ENCODE measurements at places on chromosomes 2 and 18.

DNA sequence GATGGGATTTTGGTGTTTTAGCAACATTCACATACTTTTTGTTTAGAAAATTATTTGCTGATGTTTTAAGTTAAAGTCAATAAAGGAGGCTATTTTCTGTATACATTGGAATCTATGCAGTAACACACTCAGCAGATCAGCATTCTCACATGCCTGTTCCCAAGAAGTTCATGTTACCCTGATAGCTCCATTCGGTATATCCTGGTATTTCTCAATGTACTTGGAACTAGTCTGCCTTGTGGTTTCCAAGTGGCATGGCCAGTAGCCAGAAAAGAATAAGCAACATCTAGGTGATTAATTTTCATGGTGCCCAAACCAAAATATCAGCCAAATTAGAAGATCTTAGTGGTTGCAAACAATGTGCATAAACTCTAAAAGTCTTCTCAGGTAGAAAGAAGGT is 5.2 kb upstream of the NCAPH start:
- DNase-seq: no peak

DNA sequence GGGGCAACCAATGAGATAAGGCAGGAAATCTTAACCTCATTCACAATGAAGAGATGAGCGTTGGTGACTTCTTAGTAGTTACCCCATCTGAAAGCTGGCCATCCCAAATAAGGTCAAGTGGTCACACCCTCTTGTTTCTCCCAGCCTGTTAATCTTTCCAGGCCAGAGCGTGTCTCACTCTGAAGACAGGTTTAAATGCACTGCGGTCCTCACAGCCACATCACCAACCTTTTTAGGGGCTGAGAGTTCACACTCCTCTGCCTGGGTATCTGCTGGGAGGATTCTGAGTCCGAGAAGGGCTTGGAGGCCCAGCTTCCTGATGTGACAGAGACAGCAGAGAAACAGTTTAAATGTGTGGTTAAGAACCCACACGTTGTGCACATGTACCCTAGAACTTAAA is 13.3 kb upstream of the CNGA3 start:
- DNase-seq: no peak

DNA sequence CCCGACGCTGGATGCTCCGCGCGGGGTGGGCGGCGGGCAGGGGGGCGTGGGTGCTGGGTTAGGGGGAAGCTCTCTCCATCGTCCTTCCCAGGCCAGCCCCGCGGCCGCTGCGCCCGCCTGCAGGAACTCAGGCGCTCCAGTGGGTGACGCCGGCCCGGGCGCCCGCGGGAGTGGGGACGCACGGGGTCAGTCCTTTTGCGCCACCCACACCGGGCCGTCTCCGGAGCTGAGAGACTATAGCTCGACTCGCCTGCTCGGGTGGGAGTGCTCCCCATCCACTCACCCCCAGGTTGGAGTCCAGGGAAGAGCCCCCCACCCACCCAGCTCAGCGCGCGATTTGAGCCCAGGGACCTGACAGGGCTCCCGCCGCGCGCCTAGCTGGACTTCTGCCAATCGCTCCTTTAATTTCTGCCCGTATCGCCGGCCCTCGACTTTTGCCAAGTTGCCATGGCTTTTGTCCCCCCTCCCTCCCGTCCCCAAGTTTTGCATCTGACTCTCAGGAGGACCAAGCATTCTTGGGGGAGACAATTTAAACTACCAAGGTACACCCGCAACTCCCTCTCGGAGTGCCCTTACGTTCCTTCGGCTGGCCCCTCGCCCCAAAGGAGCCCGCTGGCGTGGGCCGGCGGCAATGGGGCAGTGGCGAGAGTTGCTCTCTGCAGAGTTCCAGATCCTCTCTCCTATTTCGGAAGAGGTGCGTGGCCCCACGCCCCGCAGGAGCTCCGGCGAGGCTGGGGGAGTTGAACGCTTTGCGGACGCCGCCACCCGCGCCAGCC is 205.8 kb upstream of the SMAD2 start:
- DNase-seq: no peak

DNA sequence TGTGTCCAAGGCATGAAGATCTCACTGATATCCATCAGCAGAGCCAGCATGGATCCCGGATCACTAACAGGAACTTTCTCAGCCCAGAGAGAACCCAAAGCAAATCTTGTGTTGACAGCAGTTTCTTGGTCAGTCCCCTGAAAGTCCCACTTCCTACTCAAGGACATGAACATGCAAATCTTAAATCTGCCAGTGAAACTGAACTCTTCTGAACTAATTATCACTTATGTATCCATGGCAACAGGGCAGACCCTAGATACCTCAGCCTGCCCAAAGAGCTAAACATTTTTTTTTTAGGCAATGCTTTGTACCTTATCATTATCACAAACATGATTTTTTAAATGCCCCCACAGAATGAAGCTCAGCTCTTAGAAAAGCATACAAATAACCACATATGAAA is 127.8 kb upstream of the DDX18 start:
- DNase-seq: no peak

GRCh38 chr2:239789711-239790110 is 235.4 kb downstream of the NDUFA10 start:
- DNase-seq: no peak

DNA sequence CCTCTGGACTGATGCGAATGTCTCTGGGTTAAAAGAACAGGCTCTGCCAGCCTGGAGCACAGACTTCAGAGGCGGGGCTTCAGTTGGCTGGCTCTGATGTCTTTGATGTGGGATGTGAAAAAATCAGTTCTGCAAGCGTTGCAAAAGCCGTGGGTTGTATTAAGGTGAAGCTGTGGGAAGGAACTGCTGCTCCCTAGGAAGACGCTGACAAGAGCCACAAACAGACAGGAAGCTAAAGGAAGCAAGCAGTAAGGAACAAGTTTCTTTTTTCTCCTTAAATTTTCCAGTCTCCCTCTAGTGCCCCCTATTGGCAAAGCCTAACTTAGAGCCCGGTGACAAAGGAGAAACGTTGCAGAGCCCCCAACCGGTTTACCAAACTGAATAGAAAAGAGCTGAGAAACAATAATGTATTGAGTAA is 239.0 kb downstream of the CCDC178 start:
- DNase-seq: peak; percentile 48

- DNase-seq: peak; percentile 69
Observed at GRCh38 chr2:160407393-160408172, 86.0 kb downstream of the RBMS1 start.

DNA sequence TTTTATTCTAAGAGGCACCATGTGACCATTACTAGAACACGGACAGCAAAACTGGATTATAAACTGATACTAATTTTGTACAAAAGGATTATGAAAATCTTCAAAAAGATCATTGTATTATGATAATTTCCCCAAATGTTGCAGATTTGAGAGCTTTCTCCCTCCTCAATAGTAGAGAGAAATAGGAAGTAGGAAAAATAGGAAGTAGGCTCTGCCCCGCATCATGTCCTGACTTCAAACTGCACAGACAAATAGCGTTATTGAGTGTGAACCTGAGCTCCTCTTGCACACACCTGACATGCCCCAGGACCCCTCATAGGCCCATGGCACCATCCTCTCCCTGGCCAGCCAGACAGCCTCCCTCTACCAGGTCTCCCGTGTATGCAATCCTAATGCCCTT is 25.4 kb downstream of the CHRNA1 start:
- no peak for DNase-seq

DNA sequence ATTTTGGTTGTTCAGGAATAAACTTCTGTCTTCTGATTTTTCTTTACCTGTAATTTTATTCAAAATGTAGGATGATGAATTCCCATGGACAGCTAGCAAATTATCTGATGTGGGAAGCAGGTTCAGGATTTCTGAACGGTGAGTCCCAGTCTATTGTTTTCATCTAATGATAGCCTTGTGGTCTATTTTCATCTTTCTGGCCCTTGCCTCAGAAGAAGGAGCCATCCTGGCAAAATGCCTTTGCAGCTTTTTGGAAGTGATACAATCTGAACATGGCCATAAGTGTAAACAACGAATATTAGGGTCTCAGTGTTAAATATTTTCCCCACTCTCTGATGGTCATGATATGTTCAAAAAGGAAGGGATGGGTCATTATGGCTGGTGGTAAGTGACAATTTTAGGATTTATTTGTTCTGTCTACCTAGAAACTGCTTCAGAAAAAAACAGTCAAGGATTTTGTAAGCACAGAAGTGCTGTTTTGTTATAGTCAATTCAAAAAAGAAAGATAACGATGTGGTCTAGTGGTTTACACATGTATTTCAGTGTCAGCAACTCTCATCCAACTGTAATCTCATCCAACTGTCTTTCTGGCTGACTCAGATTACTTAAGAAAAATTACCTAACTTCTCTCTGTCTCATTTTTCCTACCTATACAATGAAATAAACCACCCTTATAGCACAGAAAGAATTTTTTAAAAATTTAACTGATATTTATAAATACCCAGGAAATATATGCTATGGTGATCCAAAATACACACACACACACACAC is 272.6 kb upstream of the ERBB4 start:
- DNase-seq: no peak

GRCh38 chr2:223944166-223944702 is 901 bp downstream of the WDFY1 start:
- DNase-seq: peak; percentile 41

GRCh38 chr2:70479816-70480215 is 73.8 kb downstream of the TGFA start:
- no peak for DNase-seq

- DNase-seq: no peak
Observed at GRCh38 chr2:156383798-156384197, 51.3 kb upstream of the NR4A2 start.

DNA sequence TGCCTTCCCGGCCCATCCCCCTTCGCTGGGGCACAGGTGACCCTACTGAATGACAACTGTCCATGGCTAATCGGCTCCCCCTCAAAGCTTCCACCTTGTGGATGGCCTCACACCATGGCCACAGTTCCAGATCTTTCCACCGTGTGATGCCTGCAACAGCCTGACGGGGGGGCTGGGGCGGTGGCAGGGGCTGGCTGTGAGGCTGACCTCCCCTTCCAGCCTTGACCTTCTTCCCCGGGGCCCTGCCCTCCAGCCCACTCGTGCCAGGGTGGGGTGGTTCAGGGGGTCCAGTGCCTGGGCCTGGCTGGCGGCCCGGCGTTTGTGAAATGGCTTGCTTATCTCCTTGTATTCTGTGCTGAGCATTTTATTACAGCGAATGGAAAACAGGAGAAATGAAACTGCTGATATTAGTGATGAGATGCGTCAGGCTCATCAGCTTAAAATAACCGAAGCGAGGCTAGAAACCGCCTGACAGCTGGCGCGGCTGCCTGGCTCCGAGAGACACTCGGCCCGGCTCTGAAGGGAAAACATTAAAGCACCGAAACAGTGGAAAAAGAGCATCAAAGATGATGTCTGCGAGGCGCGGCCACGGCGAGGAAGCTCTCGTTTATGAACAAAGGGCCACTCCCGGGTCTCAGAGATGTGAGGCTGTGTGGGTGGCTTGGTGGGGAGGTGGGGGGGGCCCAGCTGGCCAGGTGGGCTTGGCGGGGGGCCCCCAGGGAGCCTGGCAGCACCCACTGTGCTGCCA is 916 bp upstream of the PDCD1 start:
- DNase-seq: no peak

- peak; percentile 48 for DNase-seq
Observed at GRCh38 chr2:64853894-64854293, 135.3 kb upstream of the SLC1A4 start.

Data from kidney tubule cell (primary cell).